ENCODE measurements at places on chromosomes 2 and 18.

DNA sequence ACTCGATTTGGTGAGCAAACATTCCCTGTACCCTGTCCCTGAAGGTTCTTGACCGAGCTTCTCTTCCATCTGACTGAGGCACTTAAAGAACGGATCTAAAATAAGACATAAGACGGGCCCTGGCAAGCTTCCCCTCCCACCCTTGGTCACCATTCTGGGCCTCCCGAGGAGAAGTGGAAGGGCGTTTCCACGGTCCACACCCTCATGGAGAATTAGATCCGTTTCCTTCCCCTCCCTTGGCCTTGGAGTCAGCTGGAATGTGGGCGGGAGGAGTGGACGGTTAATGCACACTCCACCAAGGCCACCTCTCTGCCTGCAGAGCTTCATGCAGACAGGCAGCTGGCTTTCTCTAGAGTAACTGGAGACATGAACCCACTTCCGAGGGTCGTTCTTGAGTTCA is 257.3 kb upstream of the APCDD1 start:
- peaks cover 2% of the 10 kb centered on the region for H3K4me1 ChIP-seq
- H3K4me3 ChIP-seq = no peak overlapping the region
- peaks cover 2% of the 10 kb centered on the region for H3K27me3 ChIP-seq
- no peak for DNase-seq
- no peaks in the 10 kb centered on the region for H3K36me3 ChIP-seq

DNA sequence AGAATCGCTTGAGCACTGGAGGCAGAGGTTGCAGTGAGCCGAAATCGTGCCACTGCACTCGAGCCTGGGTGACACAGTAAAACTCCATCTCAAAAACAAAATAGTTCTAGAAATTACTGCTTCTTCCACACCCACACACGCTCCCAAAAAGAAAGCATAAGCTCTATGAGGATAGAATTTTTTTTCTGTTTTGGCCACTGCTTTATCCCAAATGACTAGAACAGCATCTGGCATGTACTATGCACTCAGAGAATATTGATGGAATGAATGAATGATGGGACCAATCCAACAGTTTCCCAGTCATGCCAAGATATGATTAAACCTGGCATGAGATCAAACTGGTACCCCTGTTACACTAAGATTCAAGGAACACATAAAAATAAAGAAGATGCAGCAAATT is 455.4 kb upstream of the CHAC2 start:
- H3K4me3 ChIP-seq = no peak overlapping the region
- no peak overlapping the region for H3K27ac ChIP-seq
- H3K27me3 ChIP-seq = no peaks in the 10 kb centered on the region
- no peaks in the 10 kb centered on the region for H3K36me3 ChIP-seq

DNA sequence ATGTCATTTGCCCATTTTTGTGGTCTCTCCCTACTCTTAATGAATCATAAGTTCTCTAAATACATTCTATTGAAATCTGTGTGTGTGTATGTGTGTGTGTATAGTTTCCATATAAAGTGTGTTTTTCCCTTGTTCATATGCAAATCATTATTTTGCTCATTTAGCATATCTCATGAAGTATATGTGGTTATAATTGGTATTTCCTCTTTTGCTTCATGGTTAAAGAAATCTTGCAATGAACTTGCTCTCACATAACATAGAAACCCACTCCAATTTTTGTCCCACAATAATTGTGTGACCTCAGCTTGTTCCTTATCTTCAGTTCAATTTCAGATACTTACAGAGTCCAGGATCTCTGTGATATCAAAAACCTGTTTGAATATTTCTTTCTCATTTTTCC is 1.2 kb downstream of the CPO start:
- H3K27me3 ChIP-seq = peaks cover 16% of the 10 kb centered on the region
- no peak overlapping the region for H3K4me3 ChIP-seq
- H3K4me1 ChIP-seq = no peaks in the 10 kb centered on the region
- no peak overlapping the region for H3K27ac ChIP-seq

DNA sequence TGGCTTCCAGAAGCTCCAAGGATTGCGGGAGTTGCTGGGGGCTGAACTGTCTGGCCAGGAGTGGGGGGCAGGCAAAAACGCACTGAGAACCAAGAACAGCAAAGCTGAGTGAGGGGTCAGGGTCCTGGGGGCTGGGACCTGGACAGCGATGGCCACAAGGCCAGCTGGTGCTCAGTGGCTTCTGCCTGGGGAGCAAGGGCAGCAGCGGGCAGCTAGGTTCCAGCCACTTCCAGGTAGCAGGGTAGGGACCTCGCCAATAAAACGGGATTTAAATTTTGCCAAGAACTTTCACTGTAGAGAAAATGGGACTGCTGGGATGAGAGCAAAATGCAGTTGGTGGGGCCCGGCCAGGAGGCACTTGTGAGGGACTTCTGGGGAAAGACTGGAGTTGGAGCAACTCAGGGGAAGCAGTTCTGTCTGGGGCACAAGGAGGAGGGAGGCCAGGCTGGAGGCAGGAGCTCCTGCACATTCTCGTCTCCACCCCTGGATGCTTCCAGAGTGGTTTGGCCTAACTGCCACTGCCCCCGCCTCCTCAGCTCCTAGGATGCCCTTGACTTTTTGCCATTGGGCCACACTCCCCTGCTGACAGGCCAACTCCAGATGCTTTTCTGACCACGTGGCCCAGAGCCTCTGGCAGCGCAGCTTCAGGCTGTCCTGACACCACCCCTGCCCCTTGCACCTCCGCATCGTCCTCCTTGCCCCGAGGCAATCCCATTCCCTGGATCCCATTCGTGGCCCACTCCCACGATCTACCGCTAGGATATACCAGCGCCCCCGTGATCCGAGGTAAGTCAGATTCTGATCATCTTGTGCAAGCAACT is 5.5 kb upstream of the CCDC74A start:
- no peaks in the 10 kb centered on the region for H3K4me1 ChIP-seq
- H3K36me3 ChIP-seq = peaks cover 30% of the 10 kb centered on the region
- DNase-seq = no peak
- no peak overlapping the region for H3K4me3 ChIP-seq
- no peaks in the 10 kb centered on the region for H3K27me3 ChIP-seq

GRCh38 chr18:13179566-13180113 is 38.9 kb upstream of the LDLRAD4 start:
- no peak overlapping the region for H3K27ac ChIP-seq
- DNase-seq = no peak
- H3K36me3 ChIP-seq = peaks cover 5% of the 10 kb centered on the region
- H3K27me3 ChIP-seq = peaks cover 36% of the 10 kb centered on the region
- no peak overlapping the region for H3K4me3 ChIP-seq

GRCh38 chr2:12303181-12304030 is 413.3 kb upstream of the TRIB2 start:
- H3K4me3 ChIP-seq = no peak overlapping the region
- H3K36me3 ChIP-seq = no peaks in the 10 kb centered on the region
- H3K27me3 ChIP-seq = no peaks in the 10 kb centered on the region
- peaks cover 13% of the 10 kb centered on the region for H3K4me1 ChIP-seq

GRCh38 chr18:22667616-22668422 is 250.1 kb upstream of the CTAGE1 start:
- no peak overlapping the region for H3K27ac ChIP-seq
- no peaks in the 10 kb centered on the region for H3K36me3 ChIP-seq

- no peak for DNase-seq
- no peak overlapping the region for H3K27ac ChIP-seq
- no peaks in the 10 kb centered on the region for H3K4me1 ChIP-seq
- H3K27me3 ChIP-seq = no peaks in the 10 kb centered on the region
- H3K36me3 ChIP-seq = no peaks in the 10 kb centered on the region
Observed at GRCh38 chr2:229342376-229342775, 71.3 kb upstream of the PID1 start.

GRCh38 chr2:118242216-118242615 is 153.9 kb downstream of the INSIG2 start:
- H3K36me3 ChIP-seq = no peaks in the 10 kb centered on the region
- no peak overlapping the region for H3K27ac ChIP-seq
- H3K4me1 ChIP-seq = no peaks in the 10 kb centered on the region
- no peak for DNase-seq
- H3K4me3 ChIP-seq = no peak overlapping the region
- H3K27me3 ChIP-seq = peaks cover 29% of the 10 kb centered on the region

- no peaks in the 10 kb centered on the region for H3K36me3 ChIP-seq
- no peaks in the 10 kb centered on the region for H3K4me1 ChIP-seq
- H3K4me3 ChIP-seq = no peak overlapping the region
- no peak overlapping the region for H3K27ac ChIP-seq
- H3K27me3 ChIP-seq = peaks cover 54% of the 10 kb centered on the region
Observed at GRCh38 chr2:47194410-47194809, 39.3 kb upstream of the STPG4 start.

- no peaks in the 10 kb centered on the region for H3K27me3 ChIP-seq
- peak overlapping the region; percentile 62 for H3K27ac ChIP-seq
- peaks cover 7% of the 10 kb centered on the region for H3K4me1 ChIP-seq
- DNase-seq = peak; percentile 5
- H3K4me3 ChIP-seq = peak overlapping the region; percentile 43
Observed at GRCh38 chr2:101205521-101206479, 46.9 kb upstream of the CNOT11 start.

DNA sequence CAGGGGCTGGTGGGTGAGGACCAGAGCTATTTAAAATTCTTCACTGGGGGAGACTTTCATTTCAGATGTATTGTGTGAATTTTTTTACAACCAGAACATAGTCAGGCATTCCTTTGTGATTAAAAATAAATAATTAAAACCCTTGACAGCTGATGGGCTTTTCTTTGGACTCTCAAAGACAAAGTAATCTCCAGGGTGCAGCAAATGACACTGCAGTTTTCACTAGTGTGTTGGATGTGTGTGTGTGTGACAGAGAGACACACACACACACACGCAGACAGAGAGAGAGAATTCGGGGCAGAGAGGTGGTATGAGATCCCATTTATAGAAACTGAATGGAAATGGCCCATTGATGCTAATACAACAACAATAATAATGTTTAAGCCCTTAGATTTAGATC is 10.3 kb upstream of the GALNT14 start:
- no peak overlapping the region for H3K27ac ChIP-seq
- no peaks in the 10 kb centered on the region for H3K4me1 ChIP-seq
- no peaks in the 10 kb centered on the region for H3K36me3 ChIP-seq
- no peak overlapping the region for H3K4me3 ChIP-seq
- H3K27me3 ChIP-seq = peaks cover 28% of the 10 kb centered on the region
- DNase-seq = no peak

DNA sequence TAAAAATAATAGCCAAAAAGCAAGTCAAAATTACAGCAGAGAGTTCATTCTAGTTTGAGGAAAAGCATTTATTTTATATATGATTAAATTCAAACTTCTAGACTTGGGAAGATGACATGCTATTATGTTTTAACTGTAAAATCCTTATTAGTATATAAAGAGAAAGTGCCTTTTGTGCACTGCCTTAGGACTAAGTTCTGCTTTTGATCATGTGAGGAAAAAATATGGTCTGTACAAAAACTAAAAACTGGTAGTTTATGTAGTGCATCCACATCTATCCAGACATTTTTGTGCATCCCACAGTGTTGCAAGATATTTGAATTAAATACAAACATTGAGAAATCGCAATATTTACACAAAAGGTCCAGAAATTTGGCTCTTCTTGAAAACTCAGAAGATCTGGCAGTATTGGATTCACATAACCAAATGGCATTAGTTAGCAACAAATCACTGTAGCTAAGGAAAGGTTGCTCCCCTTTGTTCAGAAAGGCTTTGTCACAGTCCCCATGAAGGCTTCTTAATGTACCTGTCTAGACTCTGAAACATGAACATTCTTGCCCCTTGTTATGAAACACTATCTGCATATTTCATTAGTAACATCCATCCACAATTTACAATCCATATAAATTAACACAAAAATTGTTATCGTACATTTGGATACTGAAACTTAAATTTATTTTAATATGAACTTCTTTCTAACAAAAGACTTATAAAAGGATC is 2.2 kb downstream of the MMADHC start:
- DNase-seq = no peak
- H3K36me3 ChIP-seq = peaks cover 55% of the 10 kb centered on the region
- peak overlapping the region; percentile 99 for H3K4me3 ChIP-seq

GRCh38 chr18:5456577-5457461 is 87.0 kb downstream of the EPB41L3 start:
- peak overlapping the region; percentile 29 for H3K27ac ChIP-seq
- peaks cover 27% of the 10 kb centered on the region for H3K27me3 ChIP-seq
- H3K4me1 ChIP-seq = peaks cover 2% of the 10 kb centered on the region
- H3K4me3 ChIP-seq = no peak overlapping the region
- peak; percentile 2 for DNase-seq

- peaks cover 7% of the 10 kb centered on the region for H3K27me3 ChIP-seq
- H3K4me1 ChIP-seq = no peaks in the 10 kb centered on the region
- H3K27ac ChIP-seq = no peak overlapping the region
- no peaks in the 10 kb centered on the region for H3K36me3 ChIP-seq
- H3K4me3 ChIP-seq = no peak overlapping the region
Observed at GRCh38 chr2:386406-387103, 98.7 kb upstream of the ALKAL2 start.

DNA sequence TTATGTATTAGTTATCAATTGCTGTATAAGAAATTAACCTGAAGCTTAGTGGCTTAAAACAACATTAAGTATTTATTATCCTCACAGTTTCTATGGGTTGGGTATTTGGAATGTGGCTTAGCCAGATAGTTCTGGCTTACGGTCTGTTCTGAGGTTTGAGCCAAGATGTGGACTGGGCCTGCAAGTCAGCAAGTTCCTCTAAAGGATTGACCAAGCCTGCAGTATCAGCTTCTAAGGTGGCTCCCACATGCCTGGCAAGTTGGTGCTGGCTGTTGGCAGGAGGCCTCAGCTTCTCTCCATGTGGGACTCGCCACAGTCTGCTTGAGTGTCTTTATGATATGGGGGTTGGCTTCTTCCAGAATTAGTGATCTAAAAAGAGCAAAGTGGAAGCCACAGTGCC is 45.0 kb upstream of the TCF4 start:
- H3K36me3 ChIP-seq = no peaks in the 10 kb centered on the region
- H3K4me3 ChIP-seq = no peak overlapping the region
- H3K27ac ChIP-seq = no peak overlapping the region
- DNase-seq = no peak
- no peaks in the 10 kb centered on the region for H3K27me3 ChIP-seq

- peak overlapping the region; percentile 33 for H3K4me3 ChIP-seq
- peaks cover 5% of the 10 kb centered on the region for H3K36me3 ChIP-seq
- no peak overlapping the region for H3K27ac ChIP-seq
- H3K27me3 ChIP-seq = peaks cover 69% of the 10 kb centered on the region
- DNase-seq = no peak
- peaks cover 27% of the 10 kb centered on the region for H3K4me1 ChIP-seq
Observed at GRCh38 chr2:230921806-230922595, 3.0 kb downstream of the GPR55 start.

- H3K4me3 ChIP-seq = no peak overlapping the region
- H3K36me3 ChIP-seq = no peaks in the 10 kb centered on the region
- no peaks in the 10 kb centered on the region for H3K4me1 ChIP-seq
- H3K27me3 ChIP-seq = peaks cover 16% of the 10 kb centered on the region
Observed at GRCh38 chr2:44061876-44062275, 66.1 kb upstream of the LRPPRC start.
